ENCODE measurements at places on chromosomes 4 and X.

DNA sequence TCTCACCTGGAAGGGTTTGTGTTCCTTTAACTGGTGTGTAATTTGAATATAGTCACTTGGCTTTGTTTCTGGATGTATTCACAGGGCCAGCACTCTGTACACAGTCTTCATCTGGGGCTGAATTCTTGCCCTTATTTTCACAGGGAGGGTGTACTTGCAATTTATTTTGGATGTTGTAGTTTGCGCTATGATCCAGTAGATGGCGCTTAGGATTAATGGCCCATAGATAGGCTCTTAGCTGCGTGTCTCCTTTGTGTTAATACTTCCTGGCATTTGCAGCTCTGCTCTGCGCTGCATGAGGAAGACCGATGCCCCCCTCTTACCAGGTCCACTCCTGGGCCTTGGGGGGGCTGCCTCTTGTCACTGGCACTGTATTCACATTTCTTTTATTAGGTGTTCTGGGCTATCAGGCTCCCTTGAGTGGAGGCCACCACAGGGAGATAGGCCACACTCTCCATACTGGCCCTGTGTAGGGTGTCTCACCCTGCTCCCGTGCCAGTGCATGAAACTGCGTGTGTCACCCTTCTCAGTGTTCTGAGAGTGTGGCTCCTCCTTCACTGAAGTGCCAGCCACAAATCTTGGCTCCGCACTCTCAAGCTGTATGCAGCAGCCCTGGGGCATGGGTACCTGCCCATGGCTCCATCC is 562.2 kb downstream of the ZIC3 start:
- DNase-seq: peak; percentile 19

DNA sequence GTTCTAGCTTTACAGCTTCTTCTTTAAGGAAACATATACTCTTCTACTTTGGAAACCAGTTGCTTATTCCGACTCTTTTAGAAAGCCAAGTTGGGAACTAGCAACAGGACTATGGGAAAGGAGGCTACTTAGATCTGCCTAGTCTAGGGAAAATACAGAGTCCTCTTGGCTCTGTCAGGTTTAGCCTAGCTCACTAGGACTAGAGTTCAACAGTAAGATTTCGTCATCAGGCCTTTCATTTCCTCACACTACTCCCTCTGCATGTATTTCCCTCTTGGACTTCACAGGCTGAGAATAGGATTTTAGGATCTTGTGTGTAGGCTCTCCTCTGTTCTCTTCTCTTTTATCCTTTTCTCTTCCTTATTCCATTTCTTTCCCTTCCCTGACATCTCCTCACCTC is 409.8 kb downstream of the AR start:
- no peak for DNase-seq

DNA sequence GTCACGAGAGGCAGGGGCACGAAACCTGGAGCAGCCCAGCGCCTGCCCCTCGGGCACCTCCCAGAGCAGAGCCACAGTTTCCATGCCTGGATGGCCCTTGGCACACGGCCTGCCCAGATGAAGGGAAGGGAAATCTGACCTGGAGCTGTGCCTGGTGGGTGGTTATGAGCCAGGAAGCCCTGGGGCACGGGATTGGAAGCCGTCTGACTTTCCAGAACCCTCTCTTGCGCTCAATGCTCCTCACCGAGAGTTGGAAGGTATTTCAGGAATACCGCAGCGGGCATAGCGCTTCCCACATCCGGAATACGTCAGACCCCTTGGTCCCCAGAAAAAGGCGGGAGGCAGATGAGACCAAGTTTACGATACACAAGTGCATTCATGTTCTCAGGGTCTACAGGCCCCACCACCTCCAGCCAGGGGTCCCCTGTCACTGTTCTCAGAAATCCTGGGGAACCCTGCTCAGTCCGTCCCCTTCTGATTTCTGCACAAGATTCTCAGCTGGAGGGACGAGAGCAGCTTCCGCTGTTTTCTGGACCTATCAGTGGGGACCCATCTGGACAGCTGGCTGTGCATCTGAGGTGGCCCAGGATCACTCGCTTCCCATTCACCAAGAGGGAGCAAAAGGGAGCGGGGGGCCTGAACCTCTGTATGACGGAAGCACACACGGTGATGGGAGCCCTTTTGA is 172.9 kb downstream of the AFAP1 start:
- no peak for DNase-seq

DNA sequence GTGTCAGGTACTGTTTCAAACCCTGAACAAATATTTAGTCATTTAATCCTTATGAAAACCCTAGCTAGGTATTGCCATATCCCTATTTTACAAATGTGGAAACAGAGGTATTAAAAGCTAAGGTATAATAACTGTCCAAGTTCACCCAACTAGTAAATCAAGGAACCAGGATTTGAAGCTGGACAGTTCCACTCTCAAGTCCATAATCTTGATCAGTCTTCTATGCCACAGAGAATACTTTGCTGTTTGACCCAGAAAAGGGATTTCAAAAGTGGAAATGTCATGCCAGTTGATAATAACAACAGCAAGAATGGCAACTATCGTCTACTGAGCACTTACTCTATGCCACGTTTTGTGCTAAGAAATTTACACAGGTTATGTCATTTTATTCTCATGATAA is 90.4 kb upstream of the KIT start:
- DNase-seq: no peak

GRCh38 chrX:8738588-8739189 is 6.8 kb upstream of the ANOS1 start:
- DNase-seq: peak; percentile 45

DNA sequence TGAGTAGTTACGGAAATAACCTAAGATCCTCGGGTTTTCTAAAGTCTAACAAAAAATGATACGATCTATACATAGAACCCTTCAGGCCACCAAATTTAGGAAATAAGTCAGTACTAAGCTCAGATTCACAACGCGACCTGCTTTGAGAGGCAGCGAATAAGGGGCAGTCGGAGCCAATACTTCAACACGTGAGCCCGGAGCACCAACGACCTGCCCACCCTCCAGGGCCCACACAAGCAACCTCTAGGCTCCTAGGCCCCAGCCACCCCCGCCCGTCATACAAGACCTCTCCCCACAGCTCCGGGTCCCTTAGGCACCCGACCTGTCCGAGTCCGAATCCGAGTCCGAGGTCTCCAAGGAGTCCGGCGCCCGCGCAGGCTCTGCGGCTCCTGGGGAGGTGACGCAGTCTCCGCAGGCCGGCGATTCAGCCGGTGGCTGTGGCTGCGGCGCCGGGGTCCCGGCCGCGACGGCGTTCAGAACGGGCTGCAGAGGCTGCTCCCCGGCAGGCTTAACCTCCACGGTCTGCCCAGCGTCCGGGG is 580 bp downstream of the NAF1 start:
- DNase-seq: peak; percentile 66

DNA sequence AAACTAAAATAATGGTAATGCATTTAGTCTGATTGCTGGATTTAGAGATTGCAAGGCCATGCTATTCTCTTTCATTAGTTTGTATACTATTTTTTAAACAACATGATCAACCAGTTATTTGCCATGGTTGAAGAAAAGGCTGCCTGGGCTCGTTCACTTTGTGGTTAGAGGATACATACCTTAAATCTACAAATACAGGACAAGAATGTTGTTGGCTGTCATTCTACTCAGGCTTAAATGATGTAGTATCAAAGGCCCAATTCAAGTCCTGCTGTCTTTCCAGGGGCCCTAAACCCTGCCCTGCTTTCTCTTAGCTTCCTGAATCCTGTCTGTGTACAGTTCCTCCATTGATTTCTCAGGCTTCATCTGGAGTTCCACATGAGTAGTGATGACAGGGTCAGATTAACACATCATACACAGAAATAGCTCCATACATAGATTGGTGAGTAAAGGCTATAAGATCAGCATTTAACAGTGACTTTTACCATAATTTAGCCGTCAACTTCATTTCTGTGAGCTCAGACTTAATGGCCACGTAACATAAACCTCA is 114.9 kb upstream of the GPRIN3 start:
- DNase-seq: no peak

DNA sequence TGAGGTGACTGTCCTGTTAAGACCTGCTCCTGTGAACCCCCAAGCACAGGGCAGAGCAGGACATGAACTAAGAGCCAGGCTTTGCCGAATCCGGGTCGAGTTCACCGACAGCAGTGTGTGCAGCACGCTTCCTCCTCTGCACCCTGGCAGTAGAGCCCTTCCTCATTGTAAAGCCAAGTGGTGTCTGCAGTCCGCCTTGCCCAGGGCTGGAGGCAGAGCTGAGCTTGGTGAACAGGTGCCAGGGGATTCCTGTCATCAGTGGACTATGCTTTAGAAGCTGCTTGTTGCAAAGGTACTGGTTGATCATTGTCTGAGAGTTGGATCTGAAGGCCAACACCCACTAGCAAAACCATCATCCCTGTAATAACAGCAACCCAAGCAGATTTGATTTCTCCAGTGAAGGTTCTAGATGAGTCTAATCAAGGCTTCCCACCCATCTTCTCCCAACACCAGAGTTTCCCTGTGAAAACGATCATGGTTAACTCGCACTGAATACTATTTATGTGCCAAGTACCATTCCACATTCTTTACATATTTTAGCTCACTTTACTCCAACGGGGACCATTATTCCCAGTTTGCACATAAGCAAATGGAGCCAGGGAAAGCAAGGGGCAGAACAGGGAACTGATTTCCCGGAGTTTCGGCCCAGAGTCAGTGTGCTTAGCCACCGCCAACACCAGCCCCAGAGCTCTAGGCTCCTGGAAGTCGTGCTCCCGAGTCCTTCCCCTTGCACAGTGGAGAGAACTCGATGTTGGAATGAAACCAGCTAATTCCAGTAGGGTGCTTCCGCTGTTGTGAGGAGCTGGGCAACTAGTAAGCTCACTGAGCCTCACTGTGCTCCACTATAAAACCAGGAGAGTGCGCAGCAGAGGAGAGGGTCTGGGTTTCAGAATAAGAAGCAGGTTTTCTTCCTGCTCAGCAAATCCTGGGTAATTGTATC is 1.4 kb upstream of the SLC34A2 start:
- no peak for DNase-seq

GRCh38 chr4:74444891-74445642 is at the start of gene AREG:
Gene AREG (plus strand): TSS chr4:74445136. CDS start chr4:74445346, 210 bp downstream.
- peak; percentile 88 for DNase-seq

GRCh38 chrX:106921637-106922036 is 1.4 kb downstream of the CLDN2 start:
- DNase-seq: no peak

DNA sequence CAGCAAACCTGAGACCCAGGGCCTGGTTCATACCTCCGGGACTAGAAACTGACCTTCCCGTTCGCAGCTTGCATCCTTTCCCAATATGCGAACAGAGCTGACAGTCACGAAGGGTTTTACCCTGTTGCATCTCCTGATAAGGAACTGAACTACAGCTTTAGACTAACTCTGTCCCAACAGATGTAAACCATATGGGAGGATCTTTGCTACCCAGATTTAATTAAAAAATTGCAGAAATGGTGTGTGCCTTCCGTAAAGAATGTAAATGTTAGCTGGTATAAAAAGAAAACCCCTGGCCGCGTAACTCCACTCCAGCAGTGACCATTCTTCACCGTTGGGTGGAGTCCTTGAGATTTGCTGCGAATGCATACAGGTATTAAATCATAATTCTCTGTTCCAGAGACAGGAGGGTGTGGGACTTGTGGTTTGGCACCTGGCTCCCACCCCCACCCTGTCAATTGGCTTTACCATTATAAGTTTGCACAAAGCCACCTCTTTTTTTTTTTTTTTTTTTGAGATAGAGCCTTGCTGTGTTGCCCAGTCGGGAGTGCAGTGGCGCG is 40.6 kb upstream of the SORCS2 start:
- DNase-seq: no peak

DNA sequence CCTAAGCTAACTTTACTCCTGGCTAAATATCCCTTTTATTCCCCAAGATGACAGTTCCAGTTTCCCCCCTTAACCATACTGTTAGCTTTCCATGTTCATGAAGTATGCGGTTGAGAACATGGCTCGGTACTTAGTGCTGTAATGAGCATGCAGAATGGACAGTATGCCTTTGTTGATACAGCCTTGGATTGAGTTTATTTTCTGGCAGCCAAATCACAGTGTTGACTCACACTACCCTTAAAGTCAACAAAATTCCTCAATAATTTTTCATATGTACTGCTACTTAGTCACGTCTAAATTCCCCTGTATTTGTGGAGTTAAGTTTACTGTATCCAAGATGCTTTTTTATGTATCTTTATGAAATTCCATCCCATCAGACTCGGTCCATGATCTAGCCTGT is 1.4 kb upstream of the VEGFC start:
- DNase-seq: no peak

DNA sequence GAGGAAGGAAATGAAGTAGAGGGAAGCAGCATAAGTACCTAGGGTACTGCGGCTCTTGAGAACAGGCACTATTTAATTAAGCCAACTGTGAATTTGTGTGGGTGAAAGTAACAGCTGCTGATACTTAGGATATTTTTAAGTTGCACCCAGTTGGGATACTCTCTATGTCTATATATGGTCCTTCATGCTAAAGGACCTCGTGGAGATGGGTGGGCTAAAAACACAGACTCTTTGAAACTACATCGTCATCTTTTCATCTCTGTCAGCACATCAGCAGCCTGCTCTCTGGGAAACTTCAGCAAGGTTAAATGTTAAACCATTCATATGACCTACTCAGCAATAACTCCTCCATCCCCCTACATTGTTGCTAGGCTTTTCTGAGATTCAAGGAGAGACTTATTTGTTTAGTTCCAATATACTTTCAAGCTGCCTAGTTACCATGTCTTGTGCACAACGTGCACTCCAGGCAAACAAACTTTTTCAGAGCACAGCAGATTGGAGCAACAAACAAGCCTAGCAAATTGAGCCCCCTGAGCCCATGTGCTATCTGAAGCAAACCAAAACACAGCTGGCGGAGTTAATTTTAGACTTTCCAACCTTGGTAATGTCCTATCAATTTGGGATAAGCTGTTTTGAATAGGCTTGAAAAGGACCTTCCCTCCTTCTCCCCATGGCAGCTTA is 6.2 kb upstream of the MOB1B start:
- DNase-seq: no peak

DNA sequence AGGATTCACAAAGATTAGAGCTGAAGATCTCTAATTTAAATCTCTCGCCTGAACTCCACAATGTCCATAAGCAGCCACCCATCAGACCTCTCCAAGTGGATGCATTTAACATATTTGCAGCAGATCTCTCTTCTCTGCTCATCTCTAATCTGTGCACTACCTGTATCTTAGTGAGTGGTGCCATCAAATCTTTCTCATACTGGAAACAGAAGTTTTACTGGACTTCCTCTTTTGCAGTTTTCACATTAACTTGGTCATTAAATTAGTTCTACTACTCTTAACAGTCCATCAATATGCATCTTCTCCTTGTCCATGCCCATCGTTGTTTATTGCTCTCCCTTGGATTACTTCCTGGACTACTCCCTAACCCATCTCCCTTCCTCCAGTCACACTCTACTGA is 488.5 kb downstream of the IL15 start:
- DNase-seq: no peak

GRCh38 chr4:146110871-146111485 is 64.5 kb upstream of the LSM6 start:
- DNase-seq: no peak

- no peak for DNase-seq
Observed at GRCh38 chr4:41067369-41067768, 147.0 kb downstream of the APBB2 start.

- no peak for DNase-seq
Observed at GRCh38 chrX:151996347-151996746, 21.9 kb upstream of the GABRE start.
